ENCODE measurements at places on chromosomes 2 and 18. TPM values are rescaled to one million over a fixed set of nuclear protein-coding genes. Genes with fewer than 3 reads are reported as not detected.

Gene CEBPZOS
- polyA plus RNA-seq, result 55.3 TPM

Gene AQP12A
- polyA plus RNA-seq, result not detected

Gene NT5DC4
- 0.07 TPM for polyA plus RNA-seq

Gene PDE11A
- polyA plus RNA-seq, result 5.5 TPM

Gene KCNK3
- polyA plus RNA-seq, result 0.57 TPM

GRCh38 chr2:7878786-7879482 lies 802.9 kb upstream of the ID2 start:
- DNase-seq, result no peak

DNA sequence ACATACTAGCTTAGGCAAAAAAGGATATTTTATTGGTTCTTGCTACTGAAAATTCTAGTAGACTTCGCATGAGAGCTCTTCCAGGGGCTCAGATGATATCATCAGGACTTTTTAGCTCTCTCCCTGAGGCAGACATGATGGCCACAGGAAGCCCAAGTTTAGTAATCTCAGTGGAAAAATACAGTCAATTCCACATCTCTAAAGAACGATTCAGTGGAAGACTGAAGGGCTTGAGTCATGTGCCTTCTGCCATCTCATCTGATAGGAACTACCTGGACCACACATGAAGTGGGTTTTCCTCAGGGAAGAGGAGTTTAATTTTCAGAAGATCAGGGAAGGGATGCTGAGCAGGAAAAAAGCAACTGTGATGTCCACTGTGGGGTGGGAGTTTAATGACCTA lies 117.3 kb downstream of the TTC27 start:
- DNase-seq, result no peak

DNA sequence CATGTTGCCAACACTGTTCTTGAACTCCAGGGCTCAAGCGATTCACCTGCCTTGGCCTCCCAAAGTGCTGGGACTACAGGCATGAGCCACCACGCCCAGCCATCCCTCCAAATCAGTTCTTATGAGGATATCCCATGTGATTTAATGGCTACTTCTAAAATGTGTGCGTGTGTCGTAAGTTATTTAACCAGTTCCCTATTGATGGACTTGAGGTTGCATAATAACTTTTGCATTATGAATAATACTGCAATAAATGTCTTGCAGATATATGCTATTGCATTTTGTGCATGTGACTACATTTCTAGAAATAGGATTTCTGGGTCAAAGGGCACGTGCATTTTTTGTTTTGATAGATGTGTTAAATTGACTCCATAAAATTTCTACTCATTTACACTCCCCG lies 19.0 kb downstream of the DIPK1C start:
- no peak for DNase-seq

- no peak for DNase-seq
Measured at GRCh38 chr2:170739048-170739447, 23.9 kb downstream of the SP5 start.

- DNase-seq, result no peak
Measured at GRCh38 chr2:127523269-127523939, 2.9 kb downstream of the IWS1 start.

DNA sequence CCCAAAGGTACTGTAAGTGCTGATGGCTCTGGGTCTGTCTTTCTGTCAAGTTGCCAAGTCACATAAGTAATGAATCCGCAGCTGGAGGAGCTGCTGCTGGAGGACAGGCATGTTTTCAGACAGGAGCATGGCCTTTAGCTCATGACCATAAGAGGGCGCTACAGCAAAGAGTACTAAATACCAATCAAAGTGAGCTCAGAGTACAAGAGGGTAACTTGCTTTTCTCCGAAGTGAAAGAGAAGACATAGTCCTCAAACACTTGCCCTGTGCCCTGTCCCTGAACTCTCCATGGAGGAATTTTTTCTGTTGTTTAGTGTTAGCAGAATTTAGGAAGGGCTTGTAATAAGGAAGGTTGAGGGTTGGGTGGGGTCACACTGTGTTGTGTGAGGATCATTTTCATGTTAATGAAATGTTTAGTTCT lies 58.0 kb upstream of the EML6 start:
- no peak for DNase-seq

- no peak for DNase-seq
Measured at GRCh38 chr2:207352978-207353671, 176.6 kb upstream of the CREB1 start.

DNA sequence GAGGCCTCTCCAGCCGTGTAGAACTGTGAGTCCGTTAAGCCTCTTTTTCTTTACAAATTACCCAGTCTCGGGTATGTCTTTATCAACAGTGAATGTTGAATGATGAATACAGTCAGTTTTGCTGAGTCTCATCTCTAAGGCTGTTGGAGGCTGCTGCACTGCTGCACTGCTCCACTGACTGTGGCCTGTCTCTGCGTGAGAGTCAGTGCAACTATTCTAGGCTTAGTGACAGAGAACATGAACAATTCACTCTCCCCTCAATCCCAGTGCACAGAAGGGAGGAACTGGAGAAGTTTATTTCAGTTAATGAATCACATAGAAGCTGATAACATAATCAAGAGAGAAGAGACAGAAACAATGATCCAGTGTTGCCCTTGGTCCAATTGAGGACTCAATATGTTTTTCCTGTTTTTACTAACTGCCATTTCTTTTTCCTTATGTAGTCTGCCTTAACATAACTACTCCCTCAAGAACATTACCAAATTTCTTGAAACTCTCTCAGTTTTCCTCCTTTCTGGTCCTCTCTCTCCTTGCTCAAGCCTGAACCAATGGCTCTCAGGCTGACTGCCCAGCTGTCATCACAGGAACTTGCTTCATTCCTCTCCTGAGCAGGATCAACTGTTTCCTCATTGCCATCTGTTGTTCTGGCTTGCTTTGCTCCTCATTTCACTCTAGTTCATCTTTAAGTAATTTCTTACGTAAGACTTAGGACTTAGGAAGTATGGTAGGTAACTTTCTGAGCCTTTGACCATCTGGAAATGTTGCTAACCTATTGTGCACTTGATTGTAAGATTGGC lies 483.2 kb downstream of the METTL4 start:
- no peak for DNase-seq

- no peak for DNase-seq
Measured at GRCh38 chr2:10311736-10312135, 9.0 kb downstream of the HPCAL1 start.

DNA sequence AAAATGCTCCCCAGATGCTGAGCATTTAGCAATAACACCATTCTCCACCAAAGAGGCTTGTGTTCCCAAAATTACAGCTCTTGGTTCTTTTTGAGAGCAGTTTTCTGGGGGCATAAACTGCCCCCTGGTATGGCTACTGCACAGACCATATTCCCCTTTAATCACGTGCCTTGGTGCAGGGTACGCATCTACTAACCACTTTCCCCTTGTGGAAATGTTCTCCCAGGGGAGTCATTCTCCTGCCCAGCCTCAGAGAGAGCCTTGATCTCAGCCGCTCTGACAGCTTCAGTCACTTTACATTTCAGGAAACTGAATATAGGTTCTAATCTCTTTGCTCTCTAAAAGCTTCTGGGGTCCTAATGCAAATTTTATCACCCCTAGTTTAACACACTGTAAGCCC lies 44.7 kb upstream of the EML6 start:
- no peak for DNase-seq

DNA sequence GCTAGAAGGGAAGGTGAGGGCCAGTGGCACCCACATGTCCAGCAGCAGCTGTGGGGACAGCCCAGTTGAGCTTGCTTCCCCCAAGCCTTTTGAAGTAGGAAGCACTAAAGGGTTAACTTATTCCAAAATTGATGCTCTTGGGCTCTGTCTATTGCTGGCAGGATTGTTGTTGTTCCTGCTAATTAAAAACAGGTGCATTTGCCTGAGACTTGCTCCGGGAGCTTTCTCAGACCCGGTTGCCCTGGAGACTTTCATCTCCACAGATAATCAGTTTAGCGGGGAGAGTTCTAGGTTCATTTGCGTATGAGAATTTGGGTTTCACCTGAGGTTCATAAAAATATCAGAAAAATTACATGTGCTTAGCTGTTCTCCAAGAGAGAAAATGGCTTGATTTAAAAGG lies 277.3 kb downstream of the LRATD1 start:
- no peak for DNase-seq

- no peak for DNase-seq
Measured at GRCh38 chr18:45839414-45840395, 14.2 kb downstream of the SIGLEC15 start.
